Chondrocyte (in vitro differentiated cells): ENCODE measurements at places on chromosomes 5 and 9. TPM values are rescaled to one million over a fixed set of nuclear protein-coding genes. Genes with fewer than 3 reads are reported as not detected.

DNA sequence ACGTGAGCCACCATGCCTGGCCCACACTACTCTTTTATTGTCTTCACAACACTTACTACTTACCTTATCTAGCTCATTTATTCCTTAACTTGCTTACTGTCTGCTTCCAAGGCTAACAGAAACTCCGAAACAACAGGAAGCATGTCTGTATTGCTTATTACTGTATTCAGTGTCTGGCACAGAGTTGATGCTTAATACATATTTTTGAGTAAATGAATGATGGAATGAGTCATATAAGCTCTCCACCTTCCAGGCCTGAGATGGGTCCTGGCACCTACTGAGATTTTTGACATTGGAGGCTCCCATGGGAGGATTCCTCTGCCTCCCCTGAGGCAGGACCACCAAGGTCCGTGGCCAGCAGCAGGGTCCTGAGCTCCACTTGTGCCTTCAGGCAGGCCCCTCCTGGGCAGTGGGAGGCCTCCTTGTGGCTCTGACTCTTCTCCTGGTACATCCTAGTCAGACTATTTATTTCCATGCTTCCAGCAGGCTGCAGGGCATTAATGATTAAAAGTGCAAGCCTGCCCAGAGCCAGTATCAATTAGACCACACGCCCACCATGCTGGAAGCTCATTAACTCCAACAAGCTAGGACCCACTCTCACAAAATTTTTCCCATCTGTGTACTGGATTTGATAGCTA lies 76.5 kb upstream of the CTNNA1 start:
- no peak for DNase-seq

ECSCR gene
- total RNA-seq, result 0.62 TPM in 1 of 3 replicates, not detected in the others

- DNase-seq, result no peak
Observed at GRCh38 chr9:133251773-133252172, 23.2 kb downstream of the ABO start.

GRCh38 chr9:99412606-99413005 lies 190.5 kb downstream of the SEC61B start:
- no peak for DNase-seq

RAB3C gene
- not detected in 3 replicates for total RNA-seq

TNFSF8 gene
- total RNA-seq, result not detected in 3 replicates

NR5A1 gene
- total RNA-seq, result not detected in 3 replicates
